NCI-H2171 (cell line): ENCODE measurements at places on chromosomes 3 and 15.

- DNase-seq: no peak
Measured at GRCh38 chr15:58203537-58203936, 65.4 kb downstream of the AQP9 start.

DNA sequence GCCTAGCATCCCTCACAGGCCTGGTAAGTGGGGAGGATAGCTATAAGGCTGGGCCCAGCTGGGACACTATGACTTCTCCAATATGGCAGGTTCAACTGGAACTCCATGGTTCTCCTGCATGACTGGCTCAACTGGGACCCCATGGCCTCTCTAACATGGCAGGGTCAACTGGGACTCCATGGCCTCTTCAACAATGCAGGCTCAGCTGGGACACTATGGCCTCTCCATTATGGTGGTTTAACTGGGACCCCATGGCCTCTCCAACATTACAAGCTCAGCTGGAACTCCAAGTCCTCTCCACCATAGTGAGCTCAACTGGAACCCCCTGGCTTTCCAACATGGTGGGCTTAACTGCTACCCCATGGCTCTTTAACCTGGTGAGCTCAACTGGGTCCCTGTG, 58.2 kb upstream of the SEC61A1 start:
- no peak for DNase-seq

- DNase-seq: no peak
Measured at GRCh38 chr3:6172871-6173642, 687.9 kb upstream of the GRM7 start.

GRCh38 chr3:13002398-13003124, 70.7 kb downstream of the IQSEC1 start:
- no peak for DNase-seq

DNA sequence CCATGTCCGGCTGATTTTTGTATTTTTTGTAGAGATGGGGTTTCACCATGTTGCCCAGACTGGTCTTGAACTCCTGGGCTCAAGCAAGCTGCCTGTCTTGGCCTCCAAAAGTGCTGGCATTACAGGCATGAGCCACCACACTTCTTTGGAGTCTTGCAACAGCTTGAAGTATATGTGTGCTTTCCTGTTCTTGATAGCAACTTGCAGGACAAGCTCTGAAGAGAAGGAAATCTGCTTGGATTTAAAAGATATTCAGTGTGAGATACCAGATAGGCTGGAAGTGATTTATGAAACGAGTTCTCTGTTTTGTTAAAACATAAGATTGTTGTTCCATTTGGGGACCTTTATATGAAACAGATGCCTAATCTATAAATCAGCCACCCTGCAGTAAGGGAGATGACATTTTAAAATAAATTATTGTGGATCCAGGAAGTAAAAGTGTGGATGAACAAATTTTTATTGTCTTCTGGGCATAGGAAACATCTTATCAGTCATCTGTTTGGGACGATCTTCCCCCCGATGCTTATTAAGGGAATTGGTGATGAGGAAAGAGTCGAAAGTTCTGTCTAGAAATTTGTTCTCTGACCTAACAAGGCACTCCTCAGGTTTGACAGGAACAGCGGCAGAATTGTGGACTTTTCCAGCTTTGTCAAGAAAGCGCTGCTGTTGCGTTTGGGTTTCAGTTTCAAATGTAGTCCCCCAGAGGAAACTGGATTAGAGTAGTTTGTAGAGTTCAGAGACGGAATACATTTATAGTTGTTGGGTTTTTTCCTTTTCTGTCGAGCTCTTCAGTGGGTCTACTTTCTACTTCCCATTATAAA, 53.7 kb upstream of the MAGI1 start:
- no peak for DNase-seq

DNA sequence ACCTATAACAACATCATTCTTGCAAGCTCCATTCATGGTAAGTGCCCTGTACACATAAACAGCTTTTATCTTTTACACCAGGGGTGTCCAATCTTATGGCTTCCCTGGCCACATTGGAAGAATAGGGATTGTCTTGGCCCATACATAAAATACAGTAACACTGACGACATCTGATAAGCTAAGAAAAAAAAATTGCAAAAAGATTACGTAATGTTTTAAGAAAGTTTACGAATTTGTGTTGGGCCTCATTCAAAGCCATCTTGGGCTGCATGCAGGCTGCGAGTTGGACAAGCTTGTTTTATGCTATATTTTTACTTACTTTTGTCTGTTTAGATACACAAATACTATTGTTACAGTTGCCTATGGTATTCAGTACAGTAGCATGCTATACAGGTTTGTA, 31.6 kb downstream of the ZNF654 start:
- DNase-seq: no peak

- DNase-seq: no peak
Measured at GRCh38 chr3:38245930-38246329, 19.7 kb upstream of the SLC22A13 start.
